ENCODE measurements at places on chromosomes 13 and 19.

GRCh38 chr13:20565115-20565736 is 1.7 kb upstream of the IFT88 start:
- no peak for DNase-seq

DNA sequence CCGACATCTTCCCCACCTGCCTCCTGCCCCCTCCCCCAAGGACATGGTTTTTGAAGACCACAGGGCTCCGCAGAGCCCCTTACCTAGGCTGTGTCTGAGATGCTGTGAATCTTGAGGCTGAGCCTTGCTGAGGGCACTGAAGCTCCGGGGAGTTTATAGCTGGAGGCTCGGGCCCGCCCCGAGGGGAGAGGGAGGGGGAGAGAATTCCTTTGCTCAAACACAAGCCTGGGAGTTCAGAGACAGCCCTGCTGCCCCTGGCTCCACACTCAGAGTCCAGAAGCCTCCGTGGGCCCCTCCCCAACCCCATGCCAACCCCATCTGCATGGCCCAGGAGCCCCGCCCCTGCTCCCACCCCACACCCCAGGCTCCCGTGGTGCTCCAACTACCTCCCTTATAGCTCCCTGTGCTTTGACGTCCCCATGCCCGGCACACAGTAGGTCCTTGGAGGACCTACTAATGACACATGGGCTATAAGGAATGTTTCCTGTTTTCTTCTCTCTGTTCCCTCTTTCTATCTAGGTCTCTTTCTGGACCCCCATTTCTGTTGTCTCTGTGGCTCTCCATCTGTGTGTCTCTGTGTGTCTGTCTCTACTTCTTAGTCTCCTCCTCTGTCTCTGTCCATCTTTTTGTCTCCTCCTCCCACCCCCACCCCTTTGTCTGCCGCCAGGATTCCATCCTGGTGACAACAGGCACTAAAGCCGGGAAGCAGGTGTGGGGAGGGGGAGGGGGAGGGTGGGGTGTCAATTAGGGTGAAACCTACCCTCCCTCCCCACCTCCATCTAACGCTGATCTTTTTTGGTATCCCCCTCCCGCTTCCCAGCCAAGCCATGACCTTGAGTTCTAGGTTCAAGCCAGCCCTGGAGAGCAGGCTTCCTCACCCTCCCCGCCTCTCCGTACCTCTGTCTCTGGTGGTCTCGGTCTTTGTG is at the start of gene TNNT1:
TSS of gene TNNT1 (minus strand) at position 129 of the 926 bp plus-strand sequence. CDS start 2,049 bp downstream, outside the sequence.
- DNase-seq, result peak; percentile 51

- no peak for DNase-seq
Measured at GRCh38 chr19:41426116-41426841, 895 bp downstream of the B3GNT8 start.

GRCh38 chr19:45305421-45305820 is 17.3 kb downstream of the CKM start:
- DNase-seq, result no peak

DNA sequence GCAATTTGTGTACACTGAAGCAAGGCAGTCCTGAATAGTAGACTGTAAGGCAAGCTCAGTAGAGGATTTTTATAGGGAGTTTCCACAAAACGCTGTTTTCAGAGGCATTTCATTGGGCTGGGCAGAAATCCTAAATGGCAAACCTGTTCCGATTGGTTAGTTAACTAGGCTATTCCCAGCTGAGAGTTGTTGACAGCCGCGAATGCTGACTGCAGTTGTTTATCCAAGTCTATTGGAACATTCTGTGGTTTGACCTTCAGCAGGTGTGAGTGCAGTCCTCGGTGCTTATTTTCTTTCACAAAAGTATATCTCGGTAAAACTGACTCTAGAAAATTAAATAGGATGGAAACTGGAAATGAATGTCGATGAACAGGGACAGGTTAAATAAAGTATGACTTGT is 45.4 kb downstream of the TPT1 start:
- DNase-seq, result no peak

- no peak for DNase-seq
Measured at GRCh38 chr13:80824229-80824628, 483.3 kb upstream of the SPRY2 start.

- no peak for DNase-seq
Measured at GRCh38 chr13:110212529-110212928, 94.4 kb downstream of the COL4A1 start.

- DNase-seq, result peak; percentile 93
Measured at GRCh38 chr19:10644260-10645007, 9.7 kb upstream of the ILF3 start.

DNA sequence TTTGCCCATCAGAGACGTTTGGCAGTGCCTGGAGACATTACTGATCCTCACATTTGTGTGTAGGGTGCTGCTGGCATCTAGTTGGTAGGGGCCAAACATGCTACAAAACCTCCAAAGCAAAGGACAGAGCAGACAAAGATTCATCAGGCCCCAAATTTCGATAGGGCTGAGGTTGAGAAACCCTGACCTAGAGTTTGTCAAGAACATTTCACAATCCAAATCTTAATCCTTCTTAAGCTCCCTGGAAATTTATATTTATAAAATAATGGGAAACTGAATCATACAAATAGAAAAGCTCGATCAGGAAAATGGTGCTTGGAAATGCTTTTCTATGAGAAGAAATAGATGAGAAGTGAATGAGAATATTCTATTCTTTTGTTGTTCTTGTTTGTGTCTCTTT is 273.6 kb downstream of the DCT start:
- DNase-seq, result no peak

- no peak for DNase-seq
Measured at GRCh38 chr19:19211499-19212420, at the start of gene NCAN. Gene NCAN, plus strand, starts transcription at chr19:19211958. Its CDS starts 4,996 bp downstream, at chr19:19216954.

GRCh38 chr13:25157681-25158080 is 14.4 kb downstream of the AMER2 start:
- DNase-seq, result no peak

DNA sequence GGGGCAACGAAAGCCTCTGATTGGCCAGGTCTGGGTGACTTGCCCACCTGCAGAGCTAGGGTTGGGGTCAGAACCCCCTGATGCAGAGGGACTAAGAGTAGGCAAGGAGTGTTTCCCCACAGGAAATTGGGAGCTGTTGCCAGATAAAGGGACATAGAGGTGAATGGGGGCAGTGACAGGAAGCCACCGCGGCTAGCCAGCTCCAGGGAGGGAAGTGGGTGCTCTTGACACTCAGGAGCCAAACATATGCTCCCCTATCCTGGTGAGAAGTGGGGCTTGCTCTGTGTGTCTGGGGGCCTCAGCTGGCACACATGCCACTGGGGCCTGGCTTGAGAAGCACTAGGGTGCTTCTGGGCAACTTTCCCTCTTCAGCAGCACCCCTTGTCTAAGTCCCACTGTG is 26.0 kb downstream of the WDR88 start:
- no peak for DNase-seq

DNA sequence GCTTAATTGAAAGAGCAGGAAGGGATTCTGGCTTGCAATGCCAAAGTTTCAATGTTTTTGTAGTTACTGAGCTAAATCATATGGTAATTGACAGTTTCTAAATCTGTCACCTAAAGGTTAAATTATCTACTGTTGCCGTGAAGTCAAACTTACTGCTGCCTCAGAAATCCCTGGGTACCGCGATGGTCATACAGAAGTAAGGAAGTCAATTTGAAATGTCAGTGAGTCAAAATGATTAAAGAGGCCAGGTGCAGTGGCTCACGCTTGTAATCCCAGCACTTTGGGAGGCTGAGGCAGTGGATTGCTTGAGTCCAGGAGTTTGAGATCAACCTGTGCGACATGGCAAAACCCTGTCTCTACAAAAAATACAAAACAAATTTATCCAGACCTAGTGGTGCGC is 48.8 kb upstream of the TPM4 start:
- DNase-seq, result no peak

DNA sequence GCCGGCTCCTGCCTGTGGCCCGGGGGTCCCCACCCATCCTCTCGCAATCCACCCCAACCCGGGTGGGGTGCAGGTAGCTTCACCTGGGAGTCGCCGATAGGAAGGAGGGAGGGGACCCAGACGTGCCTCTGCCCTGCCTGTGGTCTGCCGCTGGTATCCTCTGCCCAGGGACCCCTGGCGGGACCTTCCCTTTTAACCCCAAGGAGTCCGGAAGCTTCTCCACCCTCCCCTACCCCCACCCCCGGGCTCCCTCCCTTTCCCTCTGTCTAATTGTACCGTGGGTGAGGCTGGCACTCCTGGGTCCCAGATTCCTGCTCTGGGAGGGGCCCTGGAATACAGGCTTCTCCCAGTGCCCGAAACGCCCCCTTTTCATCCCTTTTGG is at the start of gene KLK10:
TSS of gene KLK10 (minus strand) at position 166 of the 382 bp plus-strand sequence. CDS start 579 bp downstream, outside the sequence.
- no peak for DNase-seq

DNA sequence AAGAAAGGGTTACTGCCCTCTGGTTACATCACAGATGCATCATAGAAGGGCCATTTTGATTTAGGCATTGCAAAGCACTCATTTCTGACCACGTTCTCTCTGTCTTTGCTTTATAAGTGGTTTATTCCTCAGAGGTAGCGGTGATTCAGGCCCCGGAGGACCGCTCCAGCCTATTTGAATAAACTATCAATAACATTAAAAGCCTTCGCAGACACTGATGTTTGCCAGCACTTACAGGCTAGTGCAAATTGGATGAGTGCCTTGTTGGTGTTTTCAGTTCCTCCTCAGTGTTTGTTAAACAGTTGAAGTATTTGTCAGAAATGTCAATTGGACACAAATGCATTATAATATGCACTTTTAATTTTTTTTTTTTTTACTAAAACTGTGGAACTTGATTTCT is 120.2 kb downstream of the RXFP2 start:
- DNase-seq, result no peak

DNA sequence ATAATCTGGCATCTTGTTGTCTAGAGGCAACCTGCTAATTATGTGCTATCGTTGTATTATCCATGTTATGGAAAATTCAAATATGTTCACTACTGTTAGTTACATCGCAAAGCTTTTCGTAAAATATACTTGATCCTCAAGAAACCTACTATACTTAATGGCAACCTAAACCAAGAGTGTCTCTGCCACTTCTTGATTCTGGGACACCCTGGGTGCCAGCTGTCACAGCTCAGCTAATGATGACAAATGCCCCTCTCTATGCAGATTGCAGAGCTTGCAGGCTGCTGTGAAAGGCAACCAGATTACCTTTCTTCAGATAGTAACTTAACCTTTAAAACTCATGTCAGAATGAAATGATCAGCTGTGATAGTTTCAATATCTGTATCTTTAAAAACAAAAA is 8.9 kb upstream of the MAB21L1 start:
- DNase-seq, result no peak

GRCh38 chr13:98568918-98569317 is 8.0 kb downstream of the STK24 start:
- no peak for DNase-seq

- no peak for DNase-seq
Measured at GRCh38 chr13:48976576-48977285, 1.0 kb downstream of the FNDC3A start.

DNA sequence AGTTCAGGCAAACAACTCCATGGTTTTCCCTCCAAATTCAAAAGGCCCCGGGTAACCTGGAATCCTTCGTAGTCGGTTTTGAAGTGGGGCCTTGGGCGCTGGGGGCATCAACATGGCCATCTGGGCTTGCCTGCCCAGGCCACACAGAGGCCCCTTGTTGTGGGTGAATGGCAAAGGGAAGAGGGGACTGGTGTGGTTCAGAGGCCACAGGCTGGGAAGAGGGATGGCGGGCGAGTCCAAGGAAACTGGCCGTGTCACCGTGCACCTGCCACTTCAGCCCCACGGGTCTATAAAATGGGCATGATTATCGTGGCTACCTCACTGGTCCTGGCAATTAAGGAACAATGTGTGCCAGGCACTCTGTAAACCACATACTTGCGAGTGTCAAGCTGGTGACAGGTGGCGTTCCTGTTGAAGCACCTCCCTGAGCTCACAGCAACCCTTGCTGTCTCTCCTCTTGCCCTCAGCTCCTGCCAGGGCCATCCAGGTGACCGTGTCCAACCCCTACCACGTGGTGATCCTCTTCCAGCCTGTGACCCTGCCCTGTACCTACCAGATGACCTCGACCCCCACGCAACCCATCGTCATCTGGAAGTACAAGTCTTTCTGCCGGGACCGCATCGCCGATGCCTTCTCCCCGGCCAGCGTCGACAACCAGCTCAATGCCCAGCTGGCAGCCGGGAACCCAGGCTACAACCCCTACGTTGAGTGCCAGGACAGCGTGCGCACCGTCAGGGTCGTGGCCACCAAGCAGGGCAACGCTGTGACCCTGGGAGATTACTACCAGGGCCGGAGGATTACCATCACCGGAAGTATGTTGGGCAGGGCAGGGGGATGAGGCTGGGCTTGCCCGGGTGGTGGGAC is 1.3 kb downstream of the LSR start:
- DNase-seq, result peak; percentile 61

DNA sequence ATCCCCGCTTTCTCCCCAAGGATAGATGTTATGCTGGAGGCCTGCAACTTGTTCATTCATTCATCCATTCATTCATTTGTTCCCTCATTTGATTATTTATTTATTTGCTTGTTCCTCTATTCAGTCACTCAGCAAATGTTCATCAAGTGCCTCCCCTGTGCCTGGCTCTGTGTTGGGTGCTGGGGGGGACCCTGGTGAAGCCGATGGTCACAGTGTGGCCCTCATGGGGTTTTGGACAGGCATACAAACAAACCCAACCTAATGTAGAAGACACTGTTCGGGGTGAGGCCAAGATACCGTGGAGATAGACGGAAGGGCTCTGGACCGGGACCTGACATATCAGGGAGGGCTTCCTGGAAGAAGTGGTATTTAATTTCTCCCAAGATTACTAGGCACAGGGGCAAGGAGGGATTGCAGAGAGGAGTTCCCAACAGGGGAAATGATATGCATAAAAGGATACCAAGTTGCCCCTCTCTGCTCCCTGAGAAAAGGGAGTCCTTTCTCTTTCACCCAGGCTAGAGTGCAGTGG is 58.1 kb downstream of the ZNF536 start:
- DNase-seq, result no peak

DNA sequence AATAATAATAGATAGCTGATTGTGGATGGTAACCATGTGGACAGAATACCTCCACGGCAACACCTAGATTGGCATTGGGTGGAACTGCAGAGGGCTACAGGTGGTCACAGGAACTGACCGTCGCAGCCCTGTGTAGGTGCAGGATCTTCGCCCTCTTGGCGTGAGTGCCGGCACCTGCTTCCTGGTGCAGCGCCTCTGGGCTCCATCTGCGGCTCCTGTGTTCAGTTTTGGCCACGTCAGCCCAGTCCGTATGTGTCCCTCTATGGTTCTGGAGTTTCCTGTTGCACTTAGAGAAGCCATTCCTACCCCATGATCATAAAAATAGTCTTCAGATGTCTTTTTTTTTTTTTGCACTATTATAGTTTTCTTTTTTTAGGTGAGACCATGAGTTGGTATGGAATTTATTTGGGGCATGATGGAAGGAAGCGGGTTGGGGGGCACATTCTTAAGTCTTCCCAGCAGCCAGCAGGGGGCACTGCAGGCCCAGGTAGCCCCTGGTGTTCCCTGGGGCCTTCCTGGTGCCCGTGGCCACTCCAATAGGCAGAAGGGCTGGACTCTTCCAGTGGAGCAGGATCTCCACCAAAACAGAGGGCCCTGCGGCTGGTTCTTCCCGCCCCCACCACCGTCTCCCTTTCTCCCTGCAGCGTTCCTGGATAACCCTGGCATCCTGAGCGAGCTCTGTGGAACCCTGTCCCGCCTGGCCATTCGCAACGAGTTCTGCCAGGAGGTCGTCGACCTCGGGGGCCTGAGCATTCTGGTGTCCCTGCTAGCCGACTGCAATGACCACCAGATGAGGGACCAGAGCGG is 10.1 kb upstream of the SLC25A42 start:
- peak; percentile 86 for DNase-seq
